ENCODE measurements at places on chromosomes 2 and 18.

GRCh38 chr2:47077442-47078117, 77.5 kb downstream of the STPG4 start:
- no peak for DNase-seq

GRCh38 chr2:230794497-230794896, 70.2 kb upstream of the ITM2C start:
- no peak for DNase-seq

- DNase-seq, result peak; percentile 5
These were observed 85.5 kb downstream of the HS6ST1 start for GRCh38 chr2:128232965-128233789.

DNA sequence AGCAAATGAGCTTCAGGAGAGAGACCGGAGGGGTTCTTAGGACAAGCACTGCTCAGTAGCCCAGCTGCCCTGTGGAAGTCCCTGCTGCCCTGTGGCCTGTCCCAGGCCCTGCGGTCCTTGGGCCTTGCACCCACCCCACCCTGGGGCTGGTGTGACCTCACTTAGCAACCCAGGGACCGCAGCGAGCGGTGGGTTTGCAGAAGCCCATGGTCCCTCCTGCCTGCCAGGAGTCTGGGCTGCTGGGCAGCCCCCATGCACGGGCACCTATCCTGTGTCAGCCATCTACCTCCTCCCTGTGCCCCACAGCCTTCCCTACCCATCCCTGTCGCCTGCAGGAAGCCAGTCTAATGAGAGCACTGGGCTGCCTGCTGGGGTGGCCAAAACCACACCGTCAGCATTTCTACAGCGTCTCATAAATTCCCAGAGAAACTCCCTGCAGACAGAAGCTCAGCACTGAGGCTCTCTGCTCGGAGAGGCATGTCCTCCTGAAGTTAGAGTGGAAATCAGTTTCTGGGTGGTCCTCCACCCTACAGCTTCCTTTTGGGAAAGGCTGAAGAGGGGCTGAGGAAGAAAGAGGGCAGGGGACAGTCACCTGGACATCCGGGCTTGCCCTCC, 231.1 kb upstream of the HS6ST1 start:
- DNase-seq, result no peak

GRCh38 chr2:85019121-85019520, 48.2 kb downstream of the KCMF1 start:
- DNase-seq, result no peak

DNA sequence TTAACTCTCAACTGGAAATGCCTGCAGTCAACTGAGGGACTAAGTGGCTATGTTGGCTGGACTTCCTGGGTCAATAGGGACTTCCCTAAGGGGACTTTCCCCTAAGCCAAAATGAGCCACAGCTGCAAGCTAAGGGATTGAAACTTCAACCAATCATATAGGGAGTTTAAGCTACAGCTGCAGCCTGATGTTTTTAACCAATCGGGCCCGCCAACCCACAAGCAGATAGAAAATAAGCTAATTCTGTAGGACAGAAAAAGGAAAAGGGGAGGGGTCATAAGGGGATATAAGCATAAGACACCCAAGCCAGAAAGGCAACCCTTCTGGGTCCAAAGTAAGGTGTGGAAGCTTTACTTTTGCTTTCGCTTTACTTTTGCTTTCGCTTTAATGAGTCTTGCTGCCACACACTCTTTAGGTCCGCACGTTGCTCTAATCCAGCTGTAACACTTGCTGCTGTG, 927.5 kb downstream of the ERBB4 start:
- no peak for DNase-seq

DNA sequence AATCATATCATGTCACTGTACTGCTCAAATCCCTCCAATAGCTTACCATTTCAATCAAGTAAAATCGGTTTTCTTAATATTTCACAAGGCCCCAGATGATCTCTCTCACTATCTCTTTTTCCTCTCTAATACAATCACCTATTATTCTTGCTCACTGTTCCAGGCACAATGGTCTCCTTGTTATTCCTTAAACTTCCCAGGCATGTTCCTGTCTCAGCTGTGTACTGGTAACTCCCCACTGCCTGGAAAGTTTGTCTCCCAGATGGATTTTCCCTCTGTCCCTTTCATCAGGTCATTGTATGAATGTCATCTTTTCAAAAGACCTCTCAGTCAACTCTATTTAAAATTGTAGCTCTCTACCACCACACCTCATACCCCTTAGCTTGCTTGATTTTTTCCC, 30.7 kb upstream of the FANCL start:
- DNase-seq, result no peak

DNA sequence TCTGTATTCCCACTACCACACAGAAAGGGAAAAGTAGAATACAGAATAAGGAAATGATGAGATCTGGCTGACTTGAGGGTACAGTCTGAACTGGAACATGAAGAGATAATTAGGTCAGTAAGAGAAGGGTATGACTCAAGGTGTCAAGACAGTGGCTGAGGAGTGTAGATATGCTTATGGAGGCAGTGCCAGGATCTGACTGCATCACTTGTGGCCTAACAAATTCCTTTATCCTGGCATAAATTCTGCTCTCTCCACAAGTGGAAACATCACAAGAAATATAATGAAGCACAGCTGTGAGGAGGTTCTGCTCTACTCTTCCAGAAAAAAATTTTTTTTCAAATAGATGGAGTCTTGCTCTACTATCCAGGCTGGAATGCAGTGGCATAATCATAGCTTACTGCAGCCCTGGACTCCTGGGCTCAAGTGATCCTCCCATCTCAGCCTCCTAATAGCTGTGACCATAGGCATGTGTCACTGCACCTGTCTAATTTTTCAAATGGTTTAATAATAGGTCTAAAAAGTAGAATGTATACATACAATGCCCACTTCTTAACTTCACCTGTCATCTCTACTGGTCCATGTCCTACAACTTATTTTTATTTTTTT, 85.3 kb downstream of the C2orf74 start:
- DNase-seq, result no peak

GRCh38 chr2:212237350-212238095, 301.1 kb downstream of the ERBB4 start:
- DNase-seq, result no peak

- no peak for DNase-seq
These were observed 174.5 kb upstream of the NDUFV2 start for GRCh38 chr18:8928044-8928443.

GRCh38 chr18:25351777-25352628, at the start of gene ZNF521:
Gene ZNF521 (minus strand): TSS chr18:25352166. CDS start chr18:25350946, 1,220 bp downstream.
- no peak for DNase-seq

DNA sequence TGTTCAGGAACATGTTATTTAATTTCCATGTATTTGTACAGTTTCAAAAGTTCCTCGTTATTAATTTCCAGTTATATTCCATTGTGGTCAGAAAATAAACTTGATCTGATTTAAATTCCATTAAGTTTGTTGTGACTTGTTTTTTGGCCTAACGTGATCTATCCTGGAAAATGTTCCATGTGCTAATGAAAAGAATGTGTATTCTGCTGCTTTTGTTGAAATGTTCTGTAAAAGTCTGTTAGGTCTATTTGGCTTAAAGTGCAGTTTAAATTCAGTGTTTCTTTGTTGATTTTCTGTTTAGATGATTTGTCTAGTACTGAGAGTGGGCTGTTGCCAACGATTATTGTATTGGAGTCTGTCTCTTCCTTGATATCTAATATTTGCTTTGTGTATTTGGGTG, 148.0 kb downstream of the UBR3 start:
- no peak for DNase-seq

Measured in keratinocyte (primary cell).